ENCODE measurements at places on chromosomes 2 and 18.

GRCh38 chr2:163175294-163175693, 336.7 kb upstream of the KCNH7 start:
- no peak for DNase-seq

- DNase-seq = no peak
Measured at GRCh38 chr2:48578313-48578712, 39.3 kb upstream of the GTF2A1L start.

DNA sequence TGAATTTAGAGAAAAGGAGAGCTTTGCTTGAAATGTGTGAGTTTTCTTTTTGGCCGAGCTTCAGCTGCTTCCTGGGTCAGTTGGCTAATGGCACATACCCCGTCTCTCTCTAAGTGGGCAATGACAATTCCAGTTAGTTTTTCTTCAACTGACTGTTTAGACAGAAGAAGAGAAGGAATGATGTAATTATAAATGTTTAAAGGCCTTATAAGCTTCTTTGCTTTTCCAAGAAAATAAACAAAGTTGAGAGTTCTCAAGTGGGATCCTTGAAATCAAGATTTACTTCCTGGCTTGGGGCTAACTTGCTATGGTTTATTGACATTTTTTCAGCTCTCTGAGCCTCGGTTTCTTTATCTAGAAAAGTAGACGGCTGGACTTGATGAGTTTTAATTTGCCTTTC, 794.9 kb upstream of the ACVR2A start:
- no peak for DNase-seq

GRCh38 chr2:135741395-135742324, at the start of gene UBXN4:
UBXN4 (plus strand) TSS chr2:135741855; CDS start chr2:135741930, 75 bp downstream.
- DNase-seq = peak; percentile 96

All from Caco-2 (cell line).